GM23248 (cell line): ENCODE measurements at places on chromosomes 5 and 9.

DNA sequence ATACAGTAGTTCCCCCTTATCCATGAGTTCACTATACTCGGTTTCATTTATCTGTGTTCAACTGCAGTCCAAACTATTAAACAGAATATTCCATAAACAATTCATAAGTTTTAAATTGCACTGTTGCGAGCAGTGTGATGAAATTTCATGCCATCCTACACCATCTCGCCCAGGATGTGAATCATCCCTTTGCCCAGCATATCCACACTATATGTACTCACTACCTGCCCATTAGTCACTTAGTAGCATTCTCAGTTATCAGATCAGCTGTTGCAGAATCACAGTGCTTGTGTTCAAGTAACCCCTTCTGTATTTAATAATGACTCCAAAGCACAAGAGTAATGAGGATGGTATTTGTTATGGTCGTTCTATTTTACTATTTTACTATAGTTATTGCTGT is 51.5 kb downstream of the SHOC1 start:
- peak; percentile 87 for DNase-seq

DNA sequence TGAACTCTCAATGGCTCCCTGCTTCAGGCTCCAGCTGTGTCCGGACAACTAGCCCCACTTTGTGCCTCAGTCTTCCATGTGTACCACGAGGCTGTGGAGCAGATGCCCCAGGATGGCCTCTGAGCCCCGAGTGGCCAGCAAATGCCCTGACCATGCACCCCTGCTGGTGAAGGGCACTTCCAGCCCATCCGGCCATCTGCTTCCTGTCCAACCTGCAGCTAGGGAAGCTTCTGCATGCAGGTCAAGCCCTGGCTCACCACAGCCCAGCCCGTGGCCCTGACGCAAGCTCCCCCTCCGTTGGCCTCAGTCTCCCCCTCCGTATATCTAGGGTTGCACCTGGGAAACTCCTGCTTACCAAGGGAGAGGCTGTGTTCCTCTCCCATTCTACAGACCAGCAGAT is 4.8 kb downstream of the NINJ1 start:
- DNase-seq, result no peak

GRCh38 chr5:53261245-53261644 is 151.7 kb upstream of the MOCS2 start:
- peak; percentile 12 for DNase-seq

DNA sequence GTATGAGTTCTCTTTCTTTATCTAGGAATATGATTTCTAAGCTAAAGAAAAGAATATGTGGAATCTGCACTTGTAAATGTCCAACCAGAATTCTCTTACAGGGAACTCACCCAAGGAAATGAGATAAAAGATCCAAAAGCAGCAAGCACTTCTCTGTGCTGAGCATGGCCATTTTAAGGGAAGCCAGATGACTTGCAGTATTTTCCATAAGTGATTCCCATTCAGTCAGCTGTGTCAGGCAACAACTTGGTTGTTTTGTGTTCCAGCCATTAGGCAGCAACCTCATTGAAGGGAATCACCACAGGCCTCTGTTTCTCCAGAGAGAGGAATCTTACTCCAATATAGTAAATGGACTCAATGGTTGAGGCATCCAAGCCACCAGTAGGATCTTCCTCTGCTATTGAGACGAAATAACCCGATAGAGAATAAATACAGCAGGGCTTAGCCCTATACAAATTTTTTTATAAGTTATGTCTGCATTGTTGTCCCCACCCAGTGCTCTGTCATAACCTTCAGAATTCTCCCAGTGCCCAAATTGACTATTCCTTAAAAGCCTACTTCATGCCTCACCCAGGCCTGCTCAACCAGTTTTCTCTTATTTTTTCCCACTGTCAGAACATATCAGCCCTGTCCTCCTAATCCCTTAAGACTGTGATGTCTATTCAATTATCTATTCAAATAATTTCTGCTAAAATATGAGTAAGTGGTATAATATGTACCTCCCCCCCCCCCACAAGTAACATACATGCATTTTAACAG is 236.6 kb downstream of the PJA2 start:
- no peak for DNase-seq

- DNase-seq, result no peak
These were observed 11.6 kb upstream of the DBN1 start for GRCh38 chr5:177484902-177485549.

- peak; percentile 72 for DNase-seq
These were observed 64.3 kb downstream of the CSNK1A1 start for GRCh38 chr5:149486726-149487635.

DNA sequence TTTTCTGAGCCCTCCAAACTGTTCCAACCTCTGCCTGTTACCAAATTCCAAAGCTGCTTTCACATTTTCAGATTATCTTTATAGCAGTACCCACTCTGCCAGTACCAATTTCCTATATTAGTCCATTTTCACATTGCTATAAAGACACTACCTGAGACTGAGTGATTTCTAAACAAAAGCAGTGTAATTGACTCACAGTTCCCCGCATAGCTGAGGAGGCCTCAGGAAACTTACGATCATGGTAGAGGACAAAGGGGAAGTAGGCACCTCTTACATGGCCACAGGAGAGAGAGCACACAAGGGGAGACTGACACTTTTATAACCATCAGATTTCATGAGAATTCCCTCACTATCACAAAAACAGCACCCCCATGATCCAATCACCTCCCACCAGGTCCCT is 105.0 kb downstream of the DTWD2 start:
- no peak for DNase-seq

DNA sequence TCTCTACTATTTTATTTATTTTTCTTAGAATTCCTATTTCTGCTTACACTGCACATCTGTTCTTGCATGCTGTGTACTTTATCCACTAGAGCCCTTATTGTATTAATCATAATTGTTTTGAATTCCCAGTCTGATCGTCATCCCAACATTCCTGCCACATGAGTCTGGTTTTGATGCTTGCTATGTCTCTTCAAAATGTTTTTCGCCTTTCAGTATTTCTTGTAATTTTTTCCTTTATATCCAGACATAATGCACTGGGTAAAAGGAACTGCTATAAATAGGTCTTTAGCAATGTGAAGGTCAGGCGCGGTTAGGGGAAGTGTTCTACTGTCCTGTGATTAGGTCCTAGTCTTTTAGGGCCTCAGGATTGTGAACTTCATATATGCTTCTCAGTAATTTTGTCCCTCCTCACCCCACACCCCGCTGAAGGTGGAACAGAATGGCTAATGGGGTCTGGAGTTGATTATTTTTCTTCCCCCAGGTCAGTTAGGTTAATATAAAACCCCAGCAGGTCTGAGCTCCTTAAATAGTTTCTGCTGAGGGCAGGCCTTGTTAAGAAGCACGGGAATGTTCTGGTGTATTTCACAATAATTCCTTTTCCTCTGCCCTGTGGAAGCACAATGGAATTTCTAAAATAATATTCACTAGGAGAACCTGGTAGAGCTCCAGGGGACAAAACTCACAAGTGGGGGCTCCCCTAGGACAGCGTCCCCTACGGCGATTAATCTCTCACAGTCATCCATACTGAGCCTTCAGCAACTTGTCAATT is 146.6 kb upstream of the TUT7 start:
- DNase-seq, result peak; percentile 91

DNA sequence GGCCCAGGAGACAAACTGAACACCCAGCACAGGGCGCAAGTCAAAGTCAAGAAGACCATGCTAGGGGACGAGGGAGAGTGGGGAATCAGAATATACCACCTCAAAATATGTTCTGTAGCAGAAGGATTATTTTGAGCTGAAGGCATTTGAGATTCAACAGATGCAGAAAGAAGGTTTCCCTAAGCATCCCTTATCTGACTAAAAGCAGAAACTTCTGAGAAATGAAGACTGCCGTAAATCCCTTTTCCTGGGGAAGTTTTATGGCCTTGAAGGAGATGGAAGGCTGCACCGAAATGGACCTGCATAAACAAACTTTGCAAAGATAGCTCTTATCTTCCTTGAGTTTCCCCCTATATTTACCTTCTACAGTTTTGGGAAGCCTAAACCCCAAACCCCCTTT is 72.8 kb downstream of the PTTG1 start:
- DNase-seq, result no peak

DNA sequence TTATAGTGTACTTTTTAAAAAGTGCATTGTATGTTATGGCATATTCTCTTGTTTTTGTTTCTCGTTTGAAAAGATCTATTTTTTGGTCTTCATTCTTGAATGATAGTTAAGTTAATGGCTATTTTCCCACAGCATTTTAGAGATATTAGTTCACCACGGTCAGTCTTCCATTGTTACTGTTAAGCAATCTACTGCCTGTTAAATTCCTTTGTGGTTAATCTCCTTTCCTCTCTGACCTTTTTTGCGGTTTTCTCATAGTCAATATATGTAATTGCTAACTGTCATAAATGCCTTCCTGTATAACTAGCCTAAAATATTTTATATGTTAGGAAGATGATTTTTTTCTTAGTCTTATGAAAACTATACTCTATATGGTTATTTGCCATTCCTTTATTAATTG is 250.8 kb upstream of the FBXL7 start:
- DNase-seq, result peak; percentile 87

GRCh38 chr9:109934136-109934856 is 154.3 kb downstream of the PALM2AKAP2 start:
- DNase-seq, result peak; percentile 3

DNA sequence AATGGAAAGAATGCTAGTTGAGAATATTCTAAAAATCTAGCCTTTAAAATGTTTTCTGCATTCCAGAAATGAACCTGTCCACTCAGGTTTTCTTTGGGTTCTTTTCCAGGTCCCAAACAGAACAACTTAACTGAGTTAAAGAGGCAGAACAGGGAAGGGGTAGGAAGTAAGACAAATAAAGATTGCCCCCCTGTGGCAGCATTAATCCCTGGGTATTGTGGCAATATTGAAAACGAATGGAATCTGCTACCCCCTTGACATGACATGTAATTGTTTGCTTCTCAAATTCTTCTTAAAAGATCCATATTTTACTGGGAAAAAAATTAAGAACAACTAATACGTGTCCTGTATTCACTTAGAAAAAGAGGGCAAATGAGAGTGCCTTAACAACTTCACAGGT is 9.3 kb upstream of the RBM22 start:
- DNase-seq, result peak; percentile 30

DNA sequence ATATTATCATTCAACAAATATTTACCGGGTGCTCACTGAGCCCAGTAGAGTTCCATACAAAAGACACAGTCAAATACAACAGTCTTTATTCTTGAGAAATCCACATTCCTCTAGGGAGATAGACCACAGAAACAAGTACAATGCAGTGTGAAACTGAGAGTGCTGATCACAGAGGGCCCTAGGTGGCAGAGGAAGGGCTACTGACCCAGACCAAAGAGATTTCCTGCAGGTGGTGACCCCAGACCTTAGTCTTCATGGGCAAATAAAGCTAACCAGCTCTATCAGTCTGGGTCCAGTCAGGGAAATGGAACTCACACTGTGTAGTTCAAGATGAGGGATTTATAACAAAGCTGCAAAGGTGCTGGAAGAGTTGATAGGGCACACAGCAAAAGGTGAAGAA is 110.4 kb upstream of the SLC27A6 start:
- DNase-seq, result no peak

GRCh38 chr5:161009194-161009593 is 157.2 kb upstream of the ATP10B start:
- no peak for DNase-seq

DNA sequence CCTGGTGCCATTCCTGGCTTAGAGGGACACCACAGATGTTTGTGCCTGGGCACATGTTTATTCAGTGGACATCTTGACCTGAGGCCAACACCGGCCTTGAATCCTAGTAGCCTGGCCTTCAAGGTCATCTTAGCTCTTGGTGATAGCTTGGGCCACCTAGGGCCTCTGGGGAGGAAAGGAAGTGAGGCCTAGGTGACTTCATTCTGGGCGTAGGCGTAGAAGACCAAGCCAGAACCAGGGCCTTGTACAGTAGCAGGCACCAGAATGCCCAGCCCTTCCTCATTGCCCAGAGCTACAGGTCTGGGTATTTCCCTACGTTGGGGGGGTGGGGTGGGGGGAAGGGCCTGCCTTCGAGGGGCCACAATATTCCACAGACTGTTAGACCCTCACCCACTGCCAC is 33.8 kb downstream of the WNK2 start:
- no peak for DNase-seq

DNA sequence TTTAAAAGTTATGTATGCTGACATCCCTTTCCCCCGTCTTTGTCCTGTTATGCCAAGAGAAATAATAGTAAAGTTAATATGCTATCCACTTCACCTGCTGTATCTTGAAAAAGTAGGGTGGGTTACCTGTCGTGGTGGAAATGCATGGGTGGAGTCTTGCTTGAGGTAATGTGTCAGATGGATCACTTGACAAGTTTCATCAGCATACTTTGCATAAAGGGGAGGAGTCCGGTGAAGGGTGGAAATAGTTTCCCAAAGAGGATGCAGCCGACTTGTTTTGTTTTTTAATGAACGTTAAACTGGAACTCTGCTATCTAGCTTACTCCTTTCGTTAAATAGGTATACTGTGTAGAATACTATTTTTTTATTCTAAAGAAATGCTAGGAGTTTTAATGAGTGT is 9.0 kb upstream of the DMRT3 start:
- DNase-seq, result no peak

GRCh38 chr5:90967851-90968250 is 409.3 kb downstream of the ADGRV1 start:
- no peak for DNase-seq

GRCh38 chr5:56871777-56872176 is 37.6 kb upstream of the SETD9 start:
- DNase-seq, result no peak

- peak; percentile 0 for DNase-seq
These were observed 31.7 kb upstream of the CDH6 start for GRCh38 chr5:31161781-31162181.

- DNase-seq, result no peak
These were observed 54.3 kb downstream of the ZNF618 start for GRCh38 chr9:113930390-113930783.

GRCh38 chr5:124461941-124462340 is 284.5 kb downstream of the ZNF608 start:
- DNase-seq, result no peak

- DNase-seq, result no peak
These were observed 202.9 kb upstream of the IER5L start for GRCh38 chr9:129380961-129381401.

GRCh38 chr5:55364537-55365055 is 56.8 kb downstream of the MTREX start:
- DNase-seq, result no peak

DNA sequence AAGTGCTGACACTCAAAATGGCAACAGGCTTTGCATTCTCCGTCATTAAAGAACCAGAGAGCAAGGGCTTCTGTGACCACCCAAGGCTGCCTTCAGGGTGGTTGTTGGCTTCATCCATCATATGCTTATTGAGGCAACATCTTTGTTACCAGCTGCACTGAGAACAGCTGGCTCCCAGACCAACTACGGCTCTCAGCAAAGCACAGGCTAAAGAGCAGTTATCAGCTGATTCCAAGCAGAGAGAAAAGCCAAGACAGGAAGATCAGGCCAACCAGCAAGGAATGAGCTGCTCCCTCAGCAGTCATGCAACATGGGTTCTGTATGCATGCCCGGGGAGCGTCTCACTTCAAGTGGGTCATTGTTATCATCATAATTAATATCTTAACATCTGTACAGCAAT is 358.9 kb downstream of the ACTL7B start:
- DNase-seq, result no peak

- DNase-seq, result no peak
These were observed 47.1 kb downstream of the MAT2B start for GRCh38 chr5:163552536-163552935.
